ENCODE measurements at places on chromosomes 5 and 9. TPM values are rescaled to one million over a fixed set of nuclear protein-coding genes. Genes with fewer than 3 reads are reported as not detected.
A peak's percentile ranks its signal among the peaks of the same experiment; 100 is the strongest.

Gene SLIT3
- 9.4 TPM for total RNA-seq

Gene TRPM3
- total RNA-seq, result not detected

Gene ACSL6
- total RNA-seq, result 1.1 TPM

Gene BHMT2
- 10.7 TPM for total RNA-seq

Gene OR13F1
- not detected for total RNA-seq

Gene LPAR1
- 25.9 TPM for total RNA-seq

Gene SLC45A2
- not detected for total RNA-seq

Gene PCAT7
- 1.8 TPM for total RNA-seq

Gene DAB2
- total RNA-seq, result 61.6 TPM

Gene HTR4
- 46.6 TPM for total RNA-seq

DNA sequence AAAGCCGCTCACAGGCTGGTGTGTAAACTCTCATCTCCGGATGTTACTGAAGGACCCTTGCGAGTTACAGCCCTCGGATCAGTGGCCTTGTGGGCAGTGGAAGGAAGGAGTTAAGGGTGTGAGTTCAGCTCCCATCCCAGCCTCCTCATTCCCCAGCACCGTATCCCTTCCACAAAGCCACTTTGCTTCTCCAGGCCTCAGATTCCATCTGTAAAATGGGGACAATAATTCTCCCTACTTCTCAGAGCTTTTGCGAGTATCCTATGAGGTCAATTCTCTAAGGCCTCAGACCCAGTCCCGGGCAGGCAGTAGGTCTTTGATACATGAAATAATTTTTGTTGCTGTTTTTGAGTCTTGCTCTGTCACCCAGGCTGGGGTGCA is 141.3 kb downstream of the C9orf50 start:
- no peak overlapping the region for H3K27ac ChIP-seq
- peaks cover 6% of the 10 kb centered on the region for H3K4me1 ChIP-seq
- no peaks in the 10 kb centered on the region for H3K27me3 ChIP-seq
- H3K36me3 ChIP-seq, result no peaks in the 10 kb centered on the region

DNA sequence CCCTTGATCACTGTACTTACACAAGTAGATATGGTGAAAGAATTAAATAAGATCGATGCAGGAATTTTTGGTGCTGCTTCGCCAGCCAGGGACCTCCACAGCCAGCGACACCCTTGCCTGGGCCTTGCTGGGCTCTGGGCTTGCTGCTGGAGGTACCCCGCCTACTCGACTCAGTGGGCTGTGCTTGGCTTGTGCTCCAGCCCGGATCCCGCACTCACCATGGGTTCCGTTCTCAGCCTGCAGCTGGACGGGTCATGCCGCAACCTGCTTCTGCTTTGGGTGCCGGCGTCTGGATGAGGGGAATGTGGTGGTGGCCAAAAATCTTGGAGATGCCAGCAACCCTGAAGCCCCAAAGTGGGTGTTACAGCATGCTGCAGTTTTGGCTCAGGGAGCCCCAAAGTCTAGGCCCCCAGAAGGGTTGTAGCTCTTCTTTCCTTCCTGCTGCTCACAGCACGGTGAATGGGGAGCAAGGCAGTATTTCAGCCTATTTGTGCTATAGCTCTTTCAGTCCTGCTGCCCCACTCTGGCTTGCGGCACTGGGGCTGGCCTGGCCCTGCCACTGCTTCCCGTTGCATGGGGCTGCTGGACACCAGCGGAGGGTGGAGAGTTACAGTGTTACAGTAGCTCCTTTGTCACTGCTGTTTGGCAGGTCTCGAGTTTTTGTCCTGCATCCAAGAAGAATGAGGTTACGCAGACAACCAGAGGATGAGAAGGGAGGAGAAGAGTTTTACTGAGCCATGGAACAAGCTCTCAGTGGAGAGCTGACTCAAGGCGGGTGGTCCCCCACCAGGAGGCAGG is 48.0 kb downstream of the TARS1 start:
- no peak for DNase-seq
- H3K4me1 ChIP-seq, result no peaks in the 10 kb centered on the region
- H3K27ac ChIP-seq, result no peak overlapping the region
- no peaks in the 10 kb centered on the region for H3K27me3 ChIP-seq
- no peaks in the 10 kb centered on the region for H3K36me3 ChIP-seq

DNA sequence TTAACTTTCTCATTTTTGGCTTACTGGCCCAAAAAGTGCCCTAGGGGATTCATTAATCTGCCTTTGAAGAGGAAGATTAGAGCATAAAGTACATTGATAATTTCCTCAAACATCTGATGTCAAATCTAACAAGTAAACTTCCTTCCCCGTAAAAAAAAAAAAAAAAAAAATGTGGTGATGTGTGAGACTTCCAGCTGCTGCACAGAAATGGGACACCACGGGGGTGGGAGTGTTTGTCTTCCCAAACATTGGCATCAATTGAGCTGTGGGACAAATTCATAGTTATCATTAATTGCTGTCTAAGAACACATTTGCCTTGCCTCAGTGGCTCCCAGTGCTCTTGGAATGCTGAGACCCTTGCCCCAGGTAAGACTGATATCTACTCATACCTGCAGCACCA is 149.6 kb downstream of the ADAMTS12 start:
- no peaks in the 10 kb centered on the region for H3K36me3 ChIP-seq
- H3K27me3 ChIP-seq, result no peaks in the 10 kb centered on the region
- DNase-seq, result no peak
- no peak overlapping the region for H3K27ac ChIP-seq

- H3K36me3 ChIP-seq, result no peaks in the 10 kb centered on the region
- H3K4me1 ChIP-seq, result no peaks in the 10 kb centered on the region
- H3K4me3 ChIP-seq, result no peak overlapping the region
- H3K27me3 ChIP-seq, result no peaks in the 10 kb centered on the region
- no peak for DNase-seq
These were observed 101.6 kb downstream of the SLC25A46 start for GRCh38 chr5:110840347-110840960.

- no peaks in the 10 kb centered on the region for H3K4me1 ChIP-seq
- no peak for DNase-seq
- H3K4me3 ChIP-seq, result no peak overlapping the region
- H3K27ac ChIP-seq, result no peak overlapping the region
These were observed 1.3 kb upstream of the ISL1 start for GRCh38 chr5:51381761-51382474.

- H3K4me1 ChIP-seq, result no peaks in the 10 kb centered on the region
- DNase-seq, result no peak
- no peak overlapping the region for H3K4me3 ChIP-seq
- no peak overlapping the region for H3K27ac ChIP-seq
- no peaks in the 10 kb centered on the region for H3K36me3 ChIP-seq
These were observed 130.8 kb upstream of the IRX4 start for GRCh38 chr5:2013301-2014057.

DNA sequence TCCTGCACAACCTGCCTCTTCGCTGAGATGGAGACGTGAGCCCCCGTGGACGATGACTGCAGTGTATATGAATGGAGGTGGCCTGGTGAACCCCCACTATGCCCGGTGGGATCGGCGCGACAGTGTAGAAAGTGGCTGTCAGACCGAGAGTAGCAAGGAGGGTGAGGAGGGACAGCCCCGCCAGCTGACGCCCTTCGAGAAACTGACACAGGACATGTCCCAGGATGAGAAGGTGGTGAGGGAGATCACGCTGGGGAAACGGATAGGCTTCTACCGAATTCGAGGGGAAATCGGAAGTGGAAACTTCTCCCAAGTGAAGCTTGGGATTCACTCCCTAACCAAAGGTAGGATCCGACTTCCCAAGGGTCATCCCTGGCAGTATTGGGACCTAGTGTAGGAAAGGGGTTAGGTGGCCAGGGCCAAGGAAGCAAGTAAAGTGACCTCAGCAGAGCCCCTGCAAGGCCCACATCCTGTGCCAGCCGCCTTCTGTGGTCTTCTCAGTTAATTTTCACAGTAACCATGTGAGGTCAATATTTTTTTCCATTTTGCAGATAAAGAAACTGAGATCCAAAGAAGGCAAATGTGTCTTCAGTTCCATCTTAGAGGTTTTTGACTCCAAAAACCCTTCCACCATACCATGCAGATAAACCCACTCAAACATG is 53.8 kb downstream of the NIM1K start:
- no peak overlapping the region for H3K27ac ChIP-seq
- H3K4me3 ChIP-seq, result no peak overlapping the region
- no peaks in the 10 kb centered on the region for H3K36me3 ChIP-seq
- DNase-seq, result no peak

- H3K36me3 ChIP-seq, result no peaks in the 10 kb centered on the region
- no peaks in the 10 kb centered on the region for H3K27me3 ChIP-seq
- no peak overlapping the region for H3K27ac ChIP-seq
- no peak overlapping the region for H3K4me3 ChIP-seq
These were observed 13.9 kb downstream of the GOLPH3 start for GRCh38 chr5:32160228-32160627.

- no peak for DNase-seq
- no peaks in the 10 kb centered on the region for H3K4me1 ChIP-seq
- H3K4me3 ChIP-seq, result no peak overlapping the region
- H3K36me3 ChIP-seq, result no peaks in the 10 kb centered on the region
- no peak overlapping the region for H3K27ac ChIP-seq
These were observed 273.5 kb downstream of the ARRDC3 start for GRCh38 chr5:91109634-91110033.

GRCh38 chr5:24712947-24713346 is 68.2 kb upstream of the CDH10 start:
- H3K27ac ChIP-seq, result no peak overlapping the region
- no peaks in the 10 kb centered on the region for H3K4me1 ChIP-seq
- no peaks in the 10 kb centered on the region for H3K36me3 ChIP-seq
- DNase-seq, result no peak

GRCh38 chr5:54743581-54743980 is 226.0 kb downstream of the SNX18 start:
- peak overlapping the region; percentile 59 for H3K27ac ChIP-seq
- H3K36me3 ChIP-seq, result no peaks in the 10 kb centered on the region
- H3K4me3 ChIP-seq, result no peak overlapping the region
- peaks cover 5% of the 10 kb centered on the region for H3K4me1 ChIP-seq
- no peaks in the 10 kb centered on the region for H3K27me3 ChIP-seq
- DNase-seq, result no peak

DNA sequence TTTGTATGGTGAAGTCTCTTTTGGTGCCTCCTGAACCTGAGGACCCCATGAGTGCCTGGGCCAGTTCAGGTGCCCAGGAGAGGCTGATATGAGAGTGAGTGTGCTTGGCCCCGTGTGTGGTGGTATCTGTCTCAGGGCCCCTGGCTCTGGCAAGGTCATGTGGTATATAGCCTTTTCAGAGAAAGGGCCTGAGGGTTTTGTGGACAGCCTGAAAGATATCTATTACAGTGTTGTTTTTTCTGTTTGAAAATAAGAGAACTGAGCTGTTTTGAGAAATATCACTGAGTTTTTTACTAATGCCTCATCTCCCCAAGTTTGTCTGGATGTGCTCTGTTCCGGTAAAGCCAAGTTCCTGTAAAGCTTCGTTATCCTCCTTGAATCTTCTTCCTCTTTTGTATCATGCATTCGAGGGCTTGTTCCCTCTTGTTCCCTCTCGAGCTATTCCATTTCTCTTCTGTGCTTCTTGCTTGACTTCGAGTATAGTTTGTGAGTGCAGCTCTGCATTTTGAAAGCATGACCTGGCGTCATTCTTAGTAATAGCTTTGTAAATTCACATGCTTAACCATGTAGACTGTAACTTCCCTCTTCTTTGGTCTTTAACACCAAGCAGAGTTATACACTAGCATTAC is 122.3 kb downstream of the MAST4 start:
- H3K36me3 ChIP-seq, result no peaks in the 10 kb centered on the region
- H3K4me1 ChIP-seq, result no peaks in the 10 kb centered on the region
- no peak overlapping the region for H3K27ac ChIP-seq
- no peak for DNase-seq
- no peaks in the 10 kb centered on the region for H3K27me3 ChIP-seq

- H3K36me3 ChIP-seq, result no peaks in the 10 kb centered on the region
- H3K4me3 ChIP-seq, result no peak overlapping the region
- peaks cover 11% of the 10 kb centered on the region for H3K4me1 ChIP-seq
- H3K27me3 ChIP-seq, result no peaks in the 10 kb centered on the region
- H3K27ac ChIP-seq, result no peak overlapping the region
These were observed 3.8 kb downstream of the MRPL22 start for GRCh38 chr5:154944716-154945115.

DNA sequence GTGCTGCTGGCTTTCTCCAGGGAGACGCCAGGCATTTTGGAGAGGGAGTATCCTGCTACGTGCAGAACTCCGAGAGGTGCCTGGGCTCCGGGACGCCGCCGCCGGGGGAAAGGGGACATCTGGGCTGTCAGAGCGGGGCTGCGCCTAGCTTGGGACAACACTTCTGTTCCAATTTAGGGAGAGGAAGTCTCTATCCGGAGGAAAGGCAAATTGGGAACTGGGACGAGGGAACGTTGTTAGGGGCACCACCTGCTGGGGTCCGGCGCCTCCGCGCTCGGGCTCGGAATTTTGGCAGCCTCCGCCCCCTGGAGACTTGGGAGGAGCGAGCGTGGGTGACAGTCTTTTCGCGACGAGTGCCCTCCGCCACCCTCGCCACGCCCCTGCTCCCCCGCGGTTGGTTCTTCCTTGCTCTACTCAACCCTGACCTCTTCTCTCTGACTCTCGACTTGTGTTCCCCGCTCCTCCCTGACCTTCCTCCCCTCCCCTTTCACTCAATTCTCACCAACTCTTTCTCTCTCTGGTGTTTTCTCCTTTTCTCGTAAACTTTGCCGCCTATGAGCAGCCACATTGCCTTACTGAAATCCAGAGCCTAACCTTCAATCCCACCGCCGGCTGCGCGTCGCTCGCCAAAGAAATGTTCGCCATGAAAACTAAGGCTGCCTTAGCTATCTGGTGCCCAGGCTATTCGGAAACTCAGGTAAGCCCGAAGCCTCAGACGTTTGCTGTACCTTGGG is 1.6 kb downstream of the TSLP start:
- H3K4me3 ChIP-seq, result peak overlapping the region; percentile 34
- peaks cover 7% of the 10 kb centered on the region for H3K4me1 ChIP-seq
- no peaks in the 10 kb centered on the region for H3K27me3 ChIP-seq

DNA sequence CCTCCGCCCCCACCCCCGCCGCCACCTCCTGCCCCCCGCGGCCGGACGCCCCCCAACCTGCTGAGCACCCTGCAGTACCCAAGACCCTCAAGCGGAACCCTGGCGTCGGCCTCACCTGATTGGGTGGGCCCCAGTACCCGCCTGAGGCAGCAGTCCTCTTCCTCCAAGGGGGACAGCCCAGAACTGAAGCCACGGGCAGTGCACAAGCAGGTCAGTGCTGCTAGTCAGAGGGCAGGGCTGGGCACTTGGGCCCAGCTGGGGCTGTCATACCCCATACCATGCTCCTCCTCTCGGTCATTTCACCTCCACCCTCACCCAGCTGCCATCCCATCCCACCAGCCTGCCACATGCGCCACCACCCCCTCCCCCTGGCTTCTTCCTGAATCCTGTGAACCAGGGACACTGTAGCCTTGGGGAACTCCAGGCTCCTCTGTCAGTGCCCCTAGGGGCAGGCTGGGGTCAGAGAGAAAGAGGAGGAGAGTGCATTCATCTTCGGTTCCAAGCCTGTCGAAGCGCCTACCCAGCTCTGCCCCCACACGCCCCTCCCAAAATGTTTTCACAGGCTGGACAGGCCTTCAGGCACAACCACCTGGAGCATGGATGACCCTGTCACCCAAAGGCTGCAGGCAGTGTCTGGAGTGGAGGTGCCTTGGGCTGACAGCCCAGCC is 122.0 kb downstream of the DAB2IP start:
- no peak overlapping the region for H3K27ac ChIP-seq
- H3K4me3 ChIP-seq, result no peak overlapping the region
- no peak for DNase-seq
- H3K27me3 ChIP-seq, result no peaks in the 10 kb centered on the region
- H3K36me3 ChIP-seq, result peaks cover 99% of the 10 kb centered on the region

Measured in Peyer's patch (tissue), 4 donors.